ENCODE measurements at places on chromosomes 4 and X.

DNA sequence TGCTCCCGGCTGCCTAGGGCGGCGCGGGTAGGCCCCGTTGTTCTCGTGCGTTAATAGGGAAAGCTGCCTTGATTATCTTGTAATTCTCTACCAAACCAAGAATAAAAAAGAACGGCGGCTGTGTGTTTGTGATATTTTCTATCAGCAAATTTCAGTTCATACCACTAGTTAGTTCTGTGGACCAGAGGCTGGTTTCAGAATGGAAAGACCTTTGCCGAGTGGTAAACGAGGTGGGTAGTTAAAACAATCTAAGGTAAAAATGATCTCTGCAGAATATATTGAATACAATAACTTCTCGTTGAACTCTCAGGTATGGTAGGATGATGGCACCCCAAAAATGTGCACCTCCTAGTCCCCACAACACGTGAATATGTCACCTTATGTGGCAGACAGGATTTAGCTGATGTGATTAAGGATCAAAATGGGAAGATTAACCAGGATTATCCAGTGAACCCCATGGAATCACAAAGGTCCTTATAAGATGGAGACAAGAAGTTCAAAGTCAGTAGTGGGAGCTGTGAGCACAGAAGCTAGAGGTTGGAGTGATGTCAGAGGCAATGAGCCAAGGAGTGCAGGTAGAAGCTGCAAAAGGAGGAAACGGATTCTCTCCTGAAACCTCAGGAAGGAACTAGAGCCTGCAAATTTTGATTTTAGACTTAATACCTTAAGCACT is 574 bp upstream of the CFAP97 start:
- no peak for DNase-seq

DNA sequence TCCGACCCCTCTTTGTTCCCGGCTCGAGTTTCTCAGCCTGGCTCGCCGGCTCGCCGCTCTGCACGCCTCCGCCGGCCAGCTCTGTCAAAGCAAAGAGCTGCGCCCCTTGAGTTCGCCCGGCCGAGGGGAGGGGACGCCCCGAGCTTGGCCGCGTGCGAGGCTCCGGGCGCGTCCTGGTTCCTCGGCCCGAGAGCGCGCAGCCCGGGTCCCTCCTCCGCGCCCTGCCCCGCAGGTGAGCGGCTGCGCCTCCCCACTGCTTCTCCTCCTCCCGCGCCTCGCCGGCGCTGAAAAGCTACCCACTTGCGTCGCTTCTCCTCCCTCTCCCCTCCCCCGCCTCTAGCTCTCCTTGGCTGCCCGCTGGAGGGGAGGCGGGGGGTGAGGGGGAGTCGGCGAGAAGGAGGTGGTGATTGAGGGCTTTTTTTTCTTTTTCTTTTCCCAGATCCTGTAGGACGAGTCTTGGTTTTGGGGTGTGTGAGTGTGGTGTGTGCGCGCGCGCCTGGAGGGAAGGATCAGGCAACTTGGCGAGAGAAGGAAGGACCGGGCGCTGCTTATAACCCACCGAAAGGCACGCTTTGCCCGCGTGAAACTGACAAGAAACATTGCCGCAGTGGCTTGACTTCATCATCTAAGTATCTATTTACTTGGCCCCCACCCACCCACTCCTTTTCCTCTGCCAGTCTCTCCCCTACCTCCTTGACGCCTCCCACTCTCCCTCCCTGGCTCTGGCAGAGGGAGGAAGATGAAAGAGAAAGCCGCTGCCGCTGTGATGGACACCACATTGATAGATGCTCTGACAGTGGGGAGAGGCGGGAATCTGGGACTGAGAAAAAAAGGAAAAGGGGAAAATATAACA is at the start of gene LEF1:
Gene LEF1 (minus strand): TSS at position 262 of the 853 bp plus-strand sequence. CDS start 1,165 bp downstream, outside the sequence.
- peak; percentile 31 for DNase-seq

DNA sequence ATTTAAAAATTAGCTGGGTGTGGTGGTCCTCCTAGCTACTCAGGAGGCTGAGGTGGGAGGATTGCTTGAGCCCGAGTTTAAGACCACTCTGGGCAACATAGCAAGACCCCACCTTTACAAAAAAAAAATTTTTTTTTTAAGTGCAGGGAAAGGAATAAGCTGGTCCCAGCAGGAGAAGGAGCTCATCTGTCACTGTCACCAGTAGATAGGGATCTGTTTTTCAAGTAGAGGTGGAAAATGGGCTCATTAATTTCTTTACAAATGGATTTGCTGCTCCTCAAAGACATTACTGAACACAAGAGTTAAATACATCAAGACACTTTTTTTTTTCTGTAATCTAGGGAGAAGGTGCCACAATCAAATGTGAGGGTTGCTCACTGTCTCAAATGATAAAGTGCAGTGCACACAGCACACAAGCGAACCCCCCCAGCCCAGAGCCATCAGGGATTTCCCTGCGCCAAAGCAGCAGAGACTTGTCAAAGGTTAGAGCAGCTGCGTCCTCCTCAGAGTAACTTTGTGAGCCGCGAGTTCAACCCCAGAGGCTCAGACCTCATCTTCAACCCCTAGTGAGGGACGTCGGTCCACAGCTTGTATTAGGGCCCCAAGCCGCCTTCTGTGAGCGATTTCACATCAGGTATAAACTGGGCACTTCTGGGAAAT is 14.3 kb upstream of the MTNR1A start:
- DNase-seq: no peak

DNA sequence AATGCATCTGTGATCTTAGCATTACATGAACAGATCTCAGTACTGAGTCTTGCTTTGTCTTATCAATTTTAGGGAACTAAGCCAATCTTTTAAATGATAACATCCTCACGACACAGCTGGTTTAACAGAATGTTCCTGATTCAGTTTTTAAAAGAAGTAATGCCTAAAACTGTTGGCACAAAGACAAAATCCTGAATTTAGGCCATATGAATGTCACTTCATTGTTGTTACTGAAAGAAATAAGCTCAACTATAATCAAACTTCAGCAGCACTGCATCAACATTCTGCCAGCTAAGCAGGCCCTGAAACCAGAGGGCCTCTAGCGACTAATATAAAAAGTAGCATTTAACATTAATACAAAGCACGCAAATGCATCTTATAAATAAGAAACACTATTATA is 130.6 kb downstream of the FRYL start:
- no peak for DNase-seq

DNA sequence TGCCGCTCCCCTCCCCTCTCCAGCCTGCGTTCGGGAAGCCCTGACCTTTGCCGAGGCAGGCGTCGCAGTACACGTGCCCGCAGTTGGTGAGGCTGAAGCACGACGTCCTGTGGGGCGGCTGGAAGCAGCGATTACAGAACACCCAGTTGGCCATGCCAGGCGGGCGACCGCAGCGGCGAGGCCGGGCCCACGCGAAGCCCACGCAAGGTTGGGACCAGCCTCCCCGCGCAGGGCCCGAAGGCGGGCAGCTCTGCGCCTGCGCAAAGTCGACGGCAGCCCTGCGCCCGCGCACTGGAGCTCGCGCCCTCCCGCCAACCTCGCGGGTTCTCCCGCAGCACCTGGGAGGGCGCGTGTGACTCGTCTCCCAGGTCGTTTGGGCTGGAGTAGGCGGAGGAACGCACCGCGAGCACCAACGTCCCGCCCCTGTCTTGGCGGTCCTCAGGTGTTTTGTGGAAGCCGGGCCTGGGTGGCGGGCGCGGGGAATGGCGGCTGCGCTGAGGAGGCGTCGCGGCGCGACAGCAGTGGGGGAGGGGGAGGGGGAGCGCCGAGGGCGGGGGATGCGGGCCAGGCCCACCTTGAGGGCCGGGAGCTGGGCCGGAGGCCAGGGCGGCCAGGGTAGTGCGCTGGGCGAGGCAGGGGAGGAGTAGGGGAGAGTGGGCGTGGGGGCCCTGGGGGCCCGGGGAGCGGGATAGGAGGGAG is at the start of gene RNF212:
Gene RNF212 (minus strand): TSS at position 254 of the 699 bp plus-strand sequence. CDS start 100 bp downstream, at position 154.
- DNase-seq: peak; percentile 10

DNA sequence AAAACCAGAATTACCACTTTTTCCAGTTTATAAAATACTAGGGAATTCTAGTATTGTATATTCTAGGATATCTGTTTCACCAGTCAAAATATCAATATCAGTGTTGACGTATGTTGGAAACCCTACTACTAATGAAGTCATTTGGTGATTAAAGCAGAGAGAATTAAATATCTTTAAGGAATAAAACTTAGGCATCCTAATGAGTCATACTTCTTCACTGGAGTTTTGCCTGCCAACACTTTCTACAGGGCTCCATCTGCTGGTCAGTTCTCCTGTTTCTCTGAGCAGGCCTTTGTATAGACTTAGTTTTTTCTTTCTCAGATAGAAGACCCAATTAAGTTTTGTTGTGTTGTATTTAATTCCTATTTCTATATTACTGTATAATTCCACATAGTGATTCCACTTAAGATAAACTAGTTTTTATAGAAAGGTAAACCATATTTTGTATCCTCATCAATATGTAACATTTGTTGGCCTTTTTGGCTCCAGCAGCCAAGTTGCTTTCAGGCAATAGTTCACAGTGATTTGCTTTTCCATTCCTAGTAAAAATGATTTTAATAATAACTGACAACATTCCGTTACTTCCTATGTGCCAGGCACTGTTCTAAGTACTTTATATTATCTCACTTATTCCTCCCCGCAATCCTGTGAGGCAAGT is 3.5 kb downstream of the AP1AR start:
- DNase-seq: no peak

- no peak for DNase-seq
These were observed 193.2 kb downstream of the RASL11B start for GRCh38 chr4:53055274-53055673.

DNA sequence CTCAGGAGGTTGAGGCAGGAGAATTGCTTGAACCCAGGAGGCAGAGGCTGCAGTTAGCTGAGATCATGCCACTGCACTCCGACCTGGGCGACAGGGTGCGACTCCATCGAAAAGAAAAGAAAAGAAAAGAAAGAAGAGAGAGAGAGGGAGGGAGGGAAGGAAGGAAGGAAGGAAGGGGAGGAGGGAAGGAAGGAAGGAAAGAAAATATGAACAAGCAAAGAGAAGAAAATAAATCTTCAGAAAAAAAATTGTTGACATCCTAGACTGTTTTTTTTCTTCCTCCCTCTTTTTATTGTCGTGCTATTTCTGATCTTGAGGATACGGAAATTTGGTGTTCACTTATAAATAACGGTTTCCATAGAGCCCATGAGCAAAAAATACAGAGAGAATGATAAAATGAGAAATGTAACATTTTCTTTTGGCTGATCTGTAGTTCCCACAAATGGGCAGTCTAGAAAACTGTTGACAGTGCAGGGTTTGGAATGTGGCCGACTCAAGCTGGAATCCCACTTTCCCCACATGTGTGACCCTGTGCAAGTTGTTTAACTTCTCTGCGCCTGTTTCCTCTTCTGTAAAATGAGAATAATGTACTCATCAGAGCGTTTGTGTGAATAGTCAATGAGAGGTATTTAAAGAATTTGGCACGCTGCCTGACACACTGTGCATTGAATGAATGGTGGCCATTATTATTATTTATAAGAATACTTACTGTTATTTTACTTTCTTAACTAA is 19.4 kb downstream of the SORBS2 start:
- no peak for DNase-seq

- DNase-seq: no peak
These were observed 57.0 kb downstream of the PLAC1 start for GRCh38 chrX:134601240-134601765.

DNA sequence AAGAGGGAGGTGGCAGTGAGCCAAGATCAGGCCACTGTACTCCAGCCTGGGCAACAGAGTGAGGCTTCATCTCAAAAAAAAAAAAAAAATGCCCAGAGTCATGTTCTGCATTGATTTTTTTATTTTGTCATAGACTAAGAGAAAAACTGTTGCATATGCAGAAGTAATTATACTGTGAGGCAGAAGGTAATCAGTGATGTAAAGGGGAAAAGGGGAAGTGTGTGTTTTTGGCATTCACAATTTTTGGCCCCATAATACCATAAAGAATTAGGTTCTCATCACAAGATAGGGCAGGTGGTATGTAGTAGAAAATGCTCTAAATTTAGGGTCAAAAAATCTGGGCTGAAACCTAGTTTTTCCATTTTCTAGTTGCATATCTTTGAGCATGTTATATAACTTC is 47.3 kb upstream of the GAB1 start:
- no peak for DNase-seq

GRCh38 chrX:8673201-8673600 is 58.7 kb downstream of the ANOS1 start:
- no peak for DNase-seq

DNA sequence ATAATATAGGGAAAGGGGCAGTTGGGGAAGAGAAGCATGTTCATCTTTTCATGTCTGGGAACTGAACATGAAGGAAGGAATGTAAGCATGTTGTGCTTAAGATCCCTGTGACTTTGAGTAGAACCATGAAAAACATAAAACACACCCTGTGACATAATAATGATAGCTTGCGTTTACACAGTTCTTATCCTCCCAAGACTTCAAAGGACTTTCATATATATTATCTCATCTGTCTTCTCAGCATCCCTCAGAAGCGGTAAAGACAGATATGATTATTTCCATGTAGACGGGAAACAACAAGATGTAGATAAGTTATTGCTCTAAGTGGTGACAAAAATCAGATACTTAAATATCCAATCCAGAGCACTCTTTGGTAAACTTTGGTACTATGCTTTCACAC is 3.3 kb upstream of the SH3RF1 start:
- DNase-seq: no peak

- DNase-seq: no peak
These were observed 90.6 kb downstream of the MID1IP1 start for GRCh38 chrX:38891641-38892413.

- peak; percentile 11 for DNase-seq
These were observed 36.8 kb upstream of the VMA21 start for GRCh38 chrX:151359931-151360871.

DNA sequence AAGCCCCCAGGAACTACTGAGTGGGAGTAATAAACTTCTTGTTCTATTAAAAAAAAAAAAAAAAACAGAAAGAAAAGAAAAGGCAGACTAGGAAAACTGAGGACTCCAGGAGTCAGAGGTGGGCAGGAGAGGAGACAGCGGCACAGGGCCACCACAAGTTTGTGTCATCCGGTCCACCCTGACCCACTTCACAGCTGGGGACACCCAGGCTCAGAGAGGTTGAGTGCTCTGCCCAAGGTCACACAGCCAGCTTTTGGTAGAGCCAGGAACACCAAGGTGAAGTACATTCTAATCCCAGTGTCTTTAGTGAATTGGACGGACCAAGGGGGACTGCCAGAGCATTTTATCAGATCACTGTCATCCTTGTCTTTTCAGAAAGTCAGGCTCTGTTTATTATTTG is 16.4 kb upstream of the ABLIM2 start:
- DNase-seq: no peak

GRCh38 chr4:3436798-3437581 is 4.8 kb upstream of the HGFAC start:
- no peak for DNase-seq

- no peak for DNase-seq
These were observed 79.8 kb upstream of the SMARCAD1 start for GRCh38 chr4:94127707-94128328.

DNA sequence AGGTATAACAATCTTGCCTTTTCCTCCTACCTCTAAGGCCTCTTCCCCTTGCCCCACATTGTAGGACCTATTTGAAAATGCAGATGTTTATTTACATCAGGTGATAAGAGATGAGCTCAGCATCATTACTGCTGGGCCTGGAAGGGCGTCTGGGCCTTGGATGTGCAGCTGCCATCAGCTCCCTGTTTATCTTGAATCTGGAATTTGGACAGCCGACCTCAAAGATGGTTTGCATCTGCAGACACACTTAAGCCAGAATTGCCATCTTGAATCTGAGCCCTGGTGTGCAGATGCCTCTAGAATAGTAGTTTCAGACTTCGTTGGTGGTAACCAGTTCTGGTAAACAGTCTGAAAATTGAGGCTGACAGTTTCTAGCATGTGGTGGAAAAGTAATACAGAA is 59.0 kb downstream of the FAM193A start:
- DNase-seq: no peak

Data from stimulated activated CD8-positive, alpha-beta memory T cell treated with anti-CD3 and anti-CD28 coated beads, Interleukin-15, amount 100 ng/mL, for 24 hours (primary cell).